ENCODE measurements at places on chromosomes 2 and 18.
A peak's percentile ranks its signal among the peaks of the same experiment; 100 is the strongest.

GRCh38 chr2:53629501-53629900 is 138.1 kb upstream of the CHAC2 start:
- no peak for DNase-seq

- no peak for DNase-seq
These were observed 334.6 kb upstream of the VRK2 start for GRCh38 chr2:57711991-57712390.

DNA sequence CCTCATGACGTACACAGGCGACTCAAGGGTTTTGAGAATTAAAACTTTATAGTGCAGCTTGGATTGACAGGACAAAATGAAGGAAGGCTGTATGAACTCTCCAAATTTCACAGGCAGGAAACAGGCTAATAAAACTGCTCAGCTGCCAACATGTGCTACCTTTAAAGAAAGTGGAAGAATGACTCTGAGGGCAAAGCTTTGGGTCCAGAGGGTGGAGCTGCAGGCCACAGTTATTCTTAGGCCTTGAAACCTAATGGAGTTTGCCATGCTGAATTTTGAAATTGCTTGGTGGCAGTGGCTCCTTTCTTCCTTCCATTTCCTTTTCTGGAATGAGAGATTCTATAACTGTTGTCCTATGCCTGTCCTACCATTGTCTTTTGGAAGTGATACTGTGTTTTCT is 34.8 kb downstream of the HAT1 start:
- DNase-seq, result no peak

DNA sequence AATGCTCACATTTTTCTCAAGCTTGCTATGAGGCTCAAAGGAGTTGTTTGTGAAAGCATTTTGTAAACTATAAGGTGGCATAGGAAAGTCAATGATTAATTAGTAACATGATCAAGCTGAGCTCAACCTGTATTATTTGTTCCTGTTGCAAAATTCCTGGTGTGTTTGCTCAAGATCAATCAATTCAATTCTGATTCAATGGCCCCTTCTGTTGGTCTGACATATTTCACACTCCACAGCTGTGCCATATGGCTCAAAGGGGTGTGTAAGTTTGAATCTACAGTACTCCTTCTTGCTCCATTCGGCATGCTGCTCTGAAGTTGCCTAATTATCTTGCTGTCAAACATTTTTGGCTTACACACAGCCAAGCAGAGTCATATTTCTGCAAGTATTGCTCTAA is 341.6 kb upstream of the LRP1B start:
- DNase-seq, result no peak

- no peak for DNase-seq
These were observed 340.8 kb upstream of the SPHKAP start for GRCh38 chr2:228522276-228522675.

DNA sequence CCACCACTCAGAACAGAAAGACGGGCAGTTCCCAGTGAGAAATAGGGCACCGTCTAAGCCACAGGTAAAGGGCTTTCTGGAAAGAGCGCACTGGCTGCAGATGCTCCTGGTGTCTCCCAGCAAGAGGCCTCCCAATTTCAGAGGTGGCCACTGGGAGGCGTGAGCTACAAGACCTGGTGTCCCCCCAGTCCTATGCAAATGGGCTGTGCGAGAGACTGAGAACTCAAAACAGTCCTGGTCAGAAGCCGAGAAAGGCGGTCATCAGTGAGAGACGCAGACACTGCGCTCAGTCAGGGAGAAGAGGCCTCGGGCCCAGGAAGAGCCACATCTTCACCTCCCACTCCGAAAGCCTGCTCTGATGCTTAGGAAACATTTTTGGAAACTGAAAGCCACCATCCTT is 179.5 kb downstream of the EIPR1 start:
- no peak for DNase-seq

- DNase-seq, result no peak
These were observed 27.0 kb upstream of the MTX2 start for GRCh38 chr2:176242276-176242675.

DNA sequence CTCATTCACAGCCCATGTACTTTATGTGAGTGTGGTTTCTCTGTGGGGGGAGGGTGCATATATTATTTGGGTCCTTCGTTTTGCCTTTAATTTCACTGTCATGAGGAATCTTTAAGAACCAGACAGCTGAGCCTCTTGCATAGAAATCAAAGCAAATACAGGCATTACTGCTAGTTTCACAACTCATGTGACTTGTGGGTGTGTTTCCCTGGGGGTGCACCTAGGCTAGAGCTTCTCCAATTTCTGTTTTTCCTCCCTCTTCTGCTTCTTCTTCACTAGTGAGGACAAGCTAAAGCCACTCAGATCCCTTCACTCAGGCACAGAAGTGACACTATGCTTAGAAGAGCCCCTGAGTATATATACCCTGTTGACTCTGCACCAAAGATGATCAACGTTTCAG is 131.4 kb downstream of the ACOXL start:
- no peak for DNase-seq

GRCh38 chr2:121005453-121005852 is 269.8 kb downstream of the GLI2 start:
- DNase-seq, result no peak

DNA sequence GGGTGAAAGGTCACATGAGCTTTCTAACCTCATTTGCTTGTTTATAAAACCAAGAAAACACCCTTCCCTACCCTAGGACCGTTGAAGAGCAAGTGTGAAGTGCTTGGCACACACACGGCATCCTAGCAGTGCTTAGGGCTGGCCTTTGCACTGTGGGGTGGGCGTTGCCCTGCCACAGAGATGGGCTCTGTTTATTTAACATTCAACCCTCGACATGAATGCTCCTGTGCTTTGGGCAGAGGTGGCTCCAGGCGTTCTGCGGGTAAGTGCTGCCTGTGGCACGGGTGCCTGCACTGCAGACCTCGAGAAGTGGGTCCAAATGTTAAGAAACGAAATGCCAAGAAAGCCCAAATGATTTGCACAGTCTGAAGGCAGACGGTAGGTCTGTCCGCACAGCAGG is 170.1 kb downstream of the FHOD3 start:
- DNase-seq, result no peak

DNA sequence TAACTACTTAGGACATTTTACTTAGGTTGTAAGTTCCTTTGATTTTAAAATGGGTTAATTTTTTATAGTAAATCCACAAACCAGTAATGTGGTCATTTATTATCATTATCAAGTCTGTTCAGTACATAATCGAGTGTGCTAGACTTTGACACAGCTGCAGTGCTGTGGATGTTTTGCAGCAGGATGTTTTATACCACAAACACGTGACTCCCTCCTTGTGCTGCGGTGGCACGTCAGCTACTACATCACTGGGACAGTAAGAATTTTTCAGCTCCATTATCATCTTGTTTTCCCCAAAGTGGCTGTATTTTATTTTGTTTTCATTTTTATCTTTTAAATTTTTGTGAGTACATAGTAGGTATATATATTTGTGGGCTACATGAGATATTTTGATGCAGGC is 70.0 kb downstream of the ATP9B start:
- peak; percentile 25 for DNase-seq

Measured in T-helper 22 cell (primary cell).